ENCODE measurements at places on chromosomes 12 and 14.
A peak's percentile ranks its signal among the peaks of the same experiment; 100 is the strongest.

- DNase-seq, result no peak
Measured at GRCh38 chr14:91202234-91202974, 42.1 kb downstream of the GPR68 start.

GRCh38 chr14:106530423-106531107 lies 1004.2 kb downstream of the TMEM121 start:
- DNase-seq, result no peak

DNA sequence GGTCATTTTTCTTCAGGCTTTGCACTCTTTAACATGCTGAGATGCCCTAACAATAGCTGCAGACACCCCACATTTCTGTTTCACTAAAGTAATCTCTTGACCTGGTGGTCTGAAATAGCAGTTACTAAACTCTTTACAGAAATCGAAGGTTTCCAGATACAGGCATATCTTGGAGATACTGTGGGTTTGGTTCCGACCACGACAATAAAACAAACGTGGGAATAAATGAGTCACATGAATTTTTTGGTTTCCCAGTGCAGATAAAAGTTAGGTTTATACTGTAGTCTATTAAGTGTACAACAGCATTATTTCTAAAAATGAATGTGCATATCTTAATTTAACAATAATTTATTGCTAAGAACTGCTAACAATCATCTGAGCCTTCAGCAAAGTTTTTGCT lies 208.7 kb downstream of the EGLN3 start:
- no peak for DNase-seq

- no peak for DNase-seq
Measured at GRCh38 chr14:92785667-92786426, 8.3 kb upstream of the GOLGA5 start.

DNA sequence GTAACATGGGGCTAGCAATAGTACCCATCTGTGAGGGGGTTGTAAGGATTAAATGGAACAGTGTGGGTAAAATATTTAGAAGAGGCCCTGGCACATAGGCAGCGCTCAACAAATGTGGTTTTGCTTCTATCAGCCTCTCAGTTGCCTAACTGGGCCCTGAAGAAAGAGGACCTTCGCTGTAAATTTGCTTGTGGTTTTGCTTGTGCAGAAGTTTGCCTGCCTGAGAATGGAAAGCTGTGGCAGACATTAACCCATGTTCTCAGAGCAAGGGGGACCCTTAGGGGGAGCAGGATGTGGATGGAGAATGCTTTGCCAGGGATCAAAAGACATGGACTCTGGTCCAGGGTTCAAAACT lies 160.1 kb downstream of the BRMS1L start:
- no peak for DNase-seq

DNA sequence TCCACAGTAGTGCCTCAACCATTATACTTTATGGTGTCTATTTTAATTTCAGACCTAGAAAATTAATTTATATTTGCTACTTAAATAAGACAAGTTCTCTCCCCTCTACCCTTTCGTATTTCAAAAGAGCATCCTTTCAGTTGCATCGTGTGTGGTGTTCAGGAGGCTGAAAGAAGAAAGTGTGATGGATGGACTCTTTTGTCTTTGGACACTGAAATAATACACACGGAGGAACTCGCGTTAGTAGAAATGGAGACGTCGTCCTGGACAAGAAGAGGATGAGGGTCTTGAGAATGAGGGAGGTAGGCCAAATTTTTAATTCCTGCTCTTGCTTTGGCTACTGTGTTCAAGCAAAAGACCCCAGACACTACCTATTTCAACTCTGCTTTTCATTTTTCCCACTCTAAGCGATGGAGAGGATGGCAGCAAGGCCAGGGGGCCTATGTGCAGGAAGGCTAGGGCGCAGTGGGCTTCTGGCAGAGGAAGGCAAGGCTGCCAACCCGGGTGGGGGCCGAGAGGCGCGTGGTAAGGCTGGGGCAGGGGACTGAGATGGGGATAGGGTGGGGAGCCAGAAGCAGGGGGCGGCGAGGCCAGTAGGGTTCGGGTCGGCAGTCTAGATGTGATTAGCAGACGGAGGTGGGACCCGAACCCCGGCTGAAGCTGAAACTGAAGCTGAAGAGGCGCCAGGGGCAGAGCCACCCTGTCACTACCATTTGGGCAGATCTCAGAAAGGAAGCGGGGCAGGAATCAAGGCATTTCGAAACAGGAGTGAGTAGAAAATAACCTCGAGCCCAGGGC lies 722 bp downstream of the TMED8 start:
- DNase-seq, result peak; percentile 19

- no peak for DNase-seq
Measured at GRCh38 chr14:105021656-105022275, 883 bp upstream of the CDCA4 start.

GRCh38 chr14:56115976-56116893 lies 2.0 kb upstream of the PELI2 start:
- no peak for DNase-seq

DNA sequence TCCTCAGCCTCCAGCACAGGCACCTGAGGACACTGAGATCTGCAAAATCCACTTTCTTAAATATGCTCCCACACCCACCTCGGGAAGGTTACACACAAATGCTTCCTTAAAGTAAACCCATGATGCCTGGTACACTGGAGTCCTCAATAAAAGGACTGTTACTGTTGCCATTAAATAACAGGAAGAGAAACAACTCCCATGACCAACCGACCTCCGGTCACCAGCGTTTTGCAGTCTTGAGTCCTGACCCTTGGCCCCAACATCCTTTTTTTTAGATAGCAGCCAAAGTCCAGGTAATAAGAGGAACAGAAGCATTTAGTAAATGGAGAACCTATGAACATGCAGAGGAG lies 42.4 kb downstream of the ITPK1 start:
- DNase-seq, result no peak

GRCh38 chr14:83992857-83993256 lies 1537.1 kb upstream of the FLRT2 start:
- DNase-seq, result no peak

DNA sequence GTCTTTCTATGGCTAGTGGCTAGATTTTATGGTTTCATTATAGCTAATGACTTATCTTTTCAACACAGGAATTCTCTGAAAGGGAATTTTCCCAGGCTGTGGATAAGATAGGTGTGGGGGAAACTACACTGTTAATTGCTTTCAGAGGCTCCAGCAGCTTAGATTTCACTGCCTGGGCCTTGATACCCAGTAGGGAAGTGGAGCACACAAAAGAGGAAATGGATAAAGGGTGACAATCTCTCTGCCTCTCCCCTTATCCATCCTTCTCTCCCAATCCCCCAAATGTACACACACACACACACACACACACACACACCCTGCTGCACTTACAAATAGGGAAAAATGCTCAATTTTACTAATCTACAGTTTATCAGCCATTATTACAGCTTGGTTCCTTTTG lies 19.1 kb downstream of the SIX4 start:
- DNase-seq, result no peak

- DNase-seq, result no peak
Measured at GRCh38 chr12:43289426-43289801, 262.6 kb downstream of the ADAMTS20 start.

DNA sequence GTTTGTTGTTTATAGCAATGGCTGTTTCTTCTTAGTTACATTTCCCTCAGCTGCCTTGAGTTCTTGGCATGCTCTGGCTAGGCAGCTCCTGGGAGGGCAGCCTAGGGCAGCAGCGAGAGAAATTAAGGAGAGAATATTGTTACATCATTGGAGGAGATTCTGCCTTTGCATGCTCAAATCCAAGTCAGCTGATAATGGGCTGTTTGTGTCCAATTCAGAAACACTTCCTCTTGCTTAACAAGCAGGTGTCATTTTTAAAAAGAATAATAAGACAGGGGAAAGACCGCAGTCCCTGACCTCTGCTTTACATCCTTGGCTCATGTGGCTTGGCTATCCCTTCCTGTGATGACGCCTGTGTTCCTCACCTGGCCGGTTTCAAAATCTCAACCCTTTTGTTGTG lies 76.9 kb downstream of the ESR2 start:
- DNase-seq, result no peak

- no peak for DNase-seq
Measured at GRCh38 chr12:89838833-89839232, 130.2 kb upstream of the ATP2B1 start.

DNA sequence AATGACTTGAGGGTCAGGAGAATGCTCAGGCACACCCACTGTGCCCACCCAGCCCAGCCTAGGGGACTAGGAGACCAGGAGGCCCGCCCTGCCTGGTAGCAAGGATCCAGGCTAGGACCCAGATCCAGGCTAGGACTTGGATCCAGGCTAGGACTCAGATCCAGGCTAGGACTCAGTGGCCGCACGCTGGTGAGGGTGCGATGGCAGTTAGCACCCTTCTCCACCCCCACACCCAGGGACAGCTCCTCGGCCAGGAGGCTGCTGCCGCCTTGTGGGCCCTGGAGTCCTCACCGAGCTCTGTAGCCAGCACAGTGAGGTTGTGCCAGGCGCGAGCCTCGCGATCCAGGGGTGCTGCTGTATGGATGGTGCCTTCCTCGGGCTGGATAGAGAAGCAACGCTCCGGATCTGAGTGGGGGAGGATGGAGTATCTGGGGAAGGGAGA lies 5.1 kb downstream of the CDH24 start:
- DNase-seq, result no peak

DNA sequence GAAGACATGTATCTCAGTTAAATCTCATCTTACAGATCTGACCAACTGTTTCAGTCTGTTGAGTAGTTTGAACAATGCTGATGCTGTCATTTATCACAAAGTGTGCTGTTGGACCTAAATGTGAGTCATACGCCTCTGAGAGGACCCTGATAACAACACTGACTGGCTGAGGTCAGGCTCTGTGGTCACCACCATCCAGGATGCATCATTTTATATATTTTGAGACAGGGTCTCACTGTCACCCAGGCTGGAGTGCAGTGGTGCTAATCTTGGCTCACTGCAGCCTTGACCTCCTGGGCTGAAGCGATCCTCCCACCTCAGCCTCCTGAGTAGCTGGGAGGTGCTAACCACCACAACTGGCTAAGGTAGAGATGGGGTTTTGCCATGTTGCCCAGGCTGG lies 181.0 kb upstream of the RGS6 start:
- no peak for DNase-seq

- peak; percentile 59 for DNase-seq
Measured at GRCh38 chr14:94936401-94936892, 166.5 kb upstream of the GSC start.

DNA sequence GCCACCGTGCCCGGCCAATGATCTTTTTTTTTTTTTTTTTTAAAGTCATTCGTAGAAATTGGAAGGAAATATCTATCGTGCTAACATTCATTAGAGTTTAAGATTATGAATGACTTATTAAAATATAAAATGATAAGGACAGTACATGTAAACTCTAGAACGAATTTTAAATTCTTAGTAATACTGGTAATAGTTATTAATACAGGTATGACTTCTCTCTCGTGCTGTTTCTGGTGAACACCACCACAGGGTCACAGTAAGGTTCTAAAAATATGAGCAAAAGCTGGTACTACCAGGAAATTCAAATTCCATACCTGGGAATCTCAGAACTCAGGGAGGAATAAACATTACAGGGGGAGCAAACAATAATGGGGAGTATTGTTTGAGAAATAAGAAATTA lies 26.2 kb downstream of the WNK1 start:
- no peak for DNase-seq

DNA sequence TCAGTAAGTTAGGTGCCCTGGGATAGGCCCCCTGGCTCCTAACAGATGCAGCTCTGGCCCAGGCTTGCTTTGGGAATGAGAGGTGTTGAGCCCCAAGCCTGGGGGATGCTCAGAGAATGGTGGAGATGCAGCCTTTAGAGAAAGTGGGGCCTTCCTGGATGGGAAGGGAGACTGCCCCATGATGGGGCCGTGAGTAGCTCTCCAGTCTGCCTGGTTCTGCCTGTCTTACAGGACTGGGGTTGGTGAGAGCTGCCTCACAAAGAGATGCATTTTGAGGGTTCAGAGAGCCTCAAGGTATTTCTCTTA lies 523 bp upstream of the VRTN start:
- DNase-seq, result no peak

DNA sequence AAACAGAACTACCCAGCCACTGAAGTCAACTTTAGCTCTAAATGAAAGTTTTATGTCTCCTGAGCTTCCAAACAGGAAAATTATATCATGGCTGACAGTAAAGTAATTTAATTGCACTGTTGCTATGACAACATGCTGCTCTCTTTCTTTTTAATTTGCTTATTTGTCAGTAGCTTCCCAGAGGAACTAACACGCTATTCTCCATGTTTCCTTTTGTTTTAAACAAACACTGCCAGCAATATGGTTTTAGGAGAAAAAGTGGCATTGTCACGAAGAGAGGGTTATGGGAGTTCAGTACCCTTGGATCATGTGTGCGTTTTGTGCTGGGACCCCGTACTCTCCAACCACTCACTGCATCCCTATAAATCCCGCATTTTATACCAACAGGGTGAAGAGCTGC lies 1.9 kb downstream of the FOXN3 start:
- no peak for DNase-seq

DNA sequence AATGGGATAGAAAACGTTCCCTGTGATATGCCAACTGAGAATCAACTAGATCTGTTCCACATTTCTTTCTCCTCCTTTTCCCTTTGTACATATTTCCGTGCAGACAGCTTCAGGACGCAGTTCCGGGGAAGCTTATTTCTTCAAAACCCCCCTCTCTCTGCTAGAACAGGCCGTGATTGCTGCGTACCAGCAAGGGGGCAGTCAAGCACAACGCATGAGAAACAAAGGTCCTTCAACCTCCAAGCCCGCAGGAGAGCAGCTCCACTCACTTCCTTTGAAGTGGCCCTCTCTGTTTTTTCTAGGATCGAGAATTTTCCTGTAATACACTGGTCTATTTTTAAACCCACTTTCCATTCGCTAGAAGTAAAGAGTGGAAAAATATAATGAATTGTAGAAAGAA lies 80.8 kb downstream of the ZNF664 start:
- peak; percentile 67 for DNase-seq

DNA sequence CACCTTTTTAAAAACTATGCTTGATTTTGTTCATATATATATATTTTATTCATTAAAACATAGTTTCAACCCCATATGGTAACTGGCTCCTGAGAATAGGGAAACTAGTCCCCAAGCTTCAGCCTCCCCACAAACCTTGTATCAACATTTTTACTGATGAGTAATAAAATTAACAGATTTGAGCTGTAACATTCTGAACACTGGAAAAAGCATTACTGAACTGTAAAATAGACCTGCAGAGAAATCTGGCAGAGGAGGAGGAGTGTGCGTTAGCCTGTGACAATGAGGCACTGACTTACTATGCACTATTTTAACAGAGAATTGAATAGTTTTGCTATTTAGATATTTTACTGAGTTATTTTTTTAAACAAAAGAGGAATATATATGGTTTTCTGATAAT lies 43.1 kb downstream of the FRS2 start:
- DNase-seq, result no peak

- no peak for DNase-seq
Measured at GRCh38 chr14:22600027-22600426, 1.9 kb downstream of the ABHD4 start.

- no peak for DNase-seq
Measured at GRCh38 chr12:29616664-29617406, 119.3 kb upstream of the OVCH1 start.

- no peak for DNase-seq
Measured at GRCh38 chr12:95385246-95386035, 88.5 kb upstream of the METAP2 start.

- DNase-seq, result no peak
Measured at GRCh38 chr14:67994531-67994930, 175.0 kb downstream of the RAD51B start.

DNA sequence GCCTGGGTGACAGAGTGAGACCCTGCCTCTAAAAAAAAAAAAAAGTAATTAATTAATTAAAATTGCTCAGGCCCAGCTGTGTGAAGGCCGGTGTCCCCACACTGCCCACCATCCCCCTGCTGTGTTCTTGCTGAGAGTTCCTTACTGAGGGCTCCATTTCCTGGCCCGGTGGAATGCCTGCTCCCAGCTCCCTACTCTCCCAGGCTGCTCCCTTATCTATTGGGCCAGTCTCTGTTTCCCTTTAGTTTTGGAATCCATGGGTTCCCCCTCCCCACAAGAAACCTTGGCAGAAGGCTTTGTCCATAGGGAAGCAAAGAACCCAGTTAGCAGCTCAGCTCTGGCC lies 19.0 kb downstream of the MLXIP start:
- DNase-seq, result no peak

All from left renal cortex interstitium (tissue), 4 donors.